ENCODE measurements at places on chromosomes 3 and 15.

- no peak for DNase-seq
These were observed 1.8 kb upstream of the CSPG5 start for GRCh38 chr3:47580481-47580880.

DNA sequence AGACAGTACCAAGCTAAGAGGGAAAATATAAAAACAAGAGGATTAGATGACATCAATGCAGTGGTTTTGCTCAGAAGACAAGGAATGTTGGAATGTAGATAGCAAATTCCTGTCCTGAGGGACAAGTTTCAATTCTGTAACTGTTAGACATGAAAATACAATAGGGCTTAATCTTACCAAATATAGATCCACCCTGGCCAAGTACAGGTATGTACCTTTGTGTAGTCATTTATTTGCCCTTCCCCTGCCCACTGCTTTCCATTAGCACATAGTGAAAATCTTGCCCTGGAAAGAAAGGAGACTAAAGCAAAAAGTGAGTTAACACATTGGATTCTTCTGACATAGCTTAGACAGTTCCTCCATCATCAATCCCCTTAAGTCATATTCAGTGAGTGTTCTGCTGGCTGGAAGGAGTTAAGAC is 389.0 kb upstream of the THBS1 start:
- no peak for DNase-seq

- no peak for DNase-seq
These were observed 54.5 kb upstream of the TBL1XR1 start for GRCh38 chr3:177251755-177252154.

- DNase-seq, result no peak
These were observed 79.8 kb upstream of the PFN2 start for GRCh38 chr3:150050510-150050909.

- DNase-seq, result no peak
These were observed 25.7 kb downstream of the ZMAT3 start for GRCh38 chr3:179045719-179046402.

- DNase-seq, result no peak
These were observed 18.7 kb upstream of the BCL2A1 start for GRCh38 chr15:79989682-79990081.
